ENCODE measurements at places on chromosomes 12 and 14.

- DNase-seq: no peak
Measured at GRCh38 chr12:100473716-100474150, at the start of gene NR1H4. NR1H4 (plus strand) TSS chr12:100473866; CDS start chr12:100493324, 19,458 bp downstream.

- DNase-seq: no peak
Measured at GRCh38 chr14:53249059-53249458, 95.9 kb upstream of the DDHD1 start.

DNA sequence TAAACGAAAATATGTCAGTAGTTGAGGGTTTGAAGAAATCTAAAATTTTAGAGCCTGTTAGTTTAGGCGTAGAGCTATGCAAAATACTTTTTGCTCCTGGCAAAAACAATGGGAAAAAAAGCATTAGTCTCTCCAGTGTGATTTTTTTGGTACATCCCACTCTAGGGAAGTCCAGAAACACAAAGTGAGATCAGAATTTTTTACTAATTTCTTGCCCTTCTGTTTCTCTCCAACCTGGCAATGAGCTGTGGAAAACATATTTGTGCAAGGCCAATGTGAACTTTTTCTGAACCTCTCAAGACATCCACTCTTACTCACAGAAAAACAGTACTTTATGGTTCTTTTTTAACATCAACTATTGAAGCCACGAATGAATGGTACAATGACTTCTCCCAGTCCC lies 56.9 kb upstream of the DCN start:
- DNase-seq: no peak

- peak; percentile 59 for DNase-seq
Measured at GRCh38 chr14:50521912-50522341, 10.4 kb downstream of the MAP4K5 start.

DNA sequence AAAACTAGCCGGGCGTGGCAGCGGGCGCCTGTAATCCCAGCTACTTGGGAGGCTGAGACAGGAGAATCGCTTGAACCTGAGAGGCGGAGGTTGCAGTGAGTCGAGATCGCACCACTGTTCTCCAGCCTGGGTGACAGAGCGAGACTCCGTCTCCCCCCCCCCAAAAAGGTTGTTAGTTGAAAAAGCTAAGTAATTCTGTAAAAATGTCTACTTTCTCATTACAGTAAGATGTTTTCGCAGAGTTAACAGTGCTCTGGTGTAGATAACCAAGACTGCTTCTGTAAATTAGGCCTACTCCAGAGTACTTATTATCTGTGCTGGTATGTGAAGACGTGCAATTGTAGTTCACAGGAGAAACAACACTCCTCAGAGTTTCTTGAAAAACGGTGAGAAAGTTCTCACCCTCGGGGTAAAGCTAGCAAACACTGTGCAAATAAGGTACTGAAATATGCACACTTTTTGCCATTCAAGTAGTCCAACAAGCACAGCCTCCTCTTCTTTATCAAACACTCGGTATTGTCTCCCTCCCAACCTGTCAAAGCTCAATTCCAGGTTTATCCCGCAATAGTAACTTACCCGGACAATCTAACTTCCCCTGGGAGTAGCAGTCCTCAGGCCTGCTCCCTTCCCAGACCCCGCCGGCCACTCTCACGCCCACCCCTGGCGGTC lies 974 bp downstream of the BTBD7 start:
- no peak for DNase-seq

DNA sequence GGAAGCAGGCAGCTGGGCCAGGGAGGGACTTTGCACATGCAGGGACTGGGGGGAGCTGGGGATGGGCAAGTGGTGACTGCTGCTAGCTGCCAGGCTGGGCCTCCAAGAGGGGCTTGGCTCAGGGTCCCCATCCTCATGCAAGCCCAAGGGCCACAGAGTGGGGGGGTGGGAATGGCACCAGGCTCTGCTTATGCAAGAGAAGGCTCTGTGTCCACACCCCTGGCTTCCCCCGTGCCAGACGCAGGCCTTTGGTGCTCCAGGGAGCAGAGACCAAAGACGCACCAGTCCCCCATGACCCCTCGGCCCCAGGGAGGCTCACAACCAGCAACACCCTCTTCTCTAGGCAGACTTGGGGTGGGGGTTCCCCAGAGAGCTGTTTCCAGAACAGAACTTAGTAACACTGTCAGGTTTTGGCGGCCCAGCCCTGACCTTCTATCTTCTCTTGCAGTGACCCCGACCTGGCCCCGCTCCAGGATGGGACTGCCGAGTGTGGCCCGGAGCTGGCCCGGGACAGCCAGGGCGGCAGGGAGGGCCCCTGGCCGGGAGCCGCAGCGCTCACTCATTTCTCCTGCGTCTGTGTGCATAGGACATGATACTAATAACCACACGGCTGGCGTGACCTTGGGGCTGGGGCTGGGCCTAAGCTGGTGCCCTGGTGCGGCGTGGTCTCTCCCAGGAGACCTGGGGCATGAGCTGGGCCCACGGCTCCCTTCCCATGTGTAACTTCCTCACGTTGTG lies 14.3 kb downstream of the XRCC3 start:
- no peak for DNase-seq

GRCh38 chr14:78123650-78124253 lies 46.4 kb upstream of the NRXN3 start:
- no peak for DNase-seq

DNA sequence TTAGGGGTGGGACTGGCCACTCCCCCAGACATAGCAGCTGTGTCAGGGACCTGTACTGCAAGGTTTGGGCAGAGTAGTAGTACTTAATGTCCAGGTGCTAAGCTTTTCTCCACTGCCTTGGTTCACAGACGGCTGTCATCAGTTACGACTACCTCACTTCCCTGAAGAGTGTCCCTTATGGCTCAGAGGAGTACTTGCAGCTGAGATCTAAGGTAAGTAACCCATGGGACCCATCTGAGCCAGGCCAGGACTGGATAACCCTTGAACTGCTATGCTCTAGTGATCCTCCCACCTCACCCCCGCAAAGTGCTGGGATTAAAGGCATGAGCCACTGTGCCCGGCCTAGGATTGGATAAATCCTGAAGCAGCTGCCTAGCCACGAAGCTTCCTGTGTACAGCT lies 22.4 kb downstream of the ADCK1 start:
- no peak for DNase-seq

Data from SHP77 (cell line).